ENCODE measurements at places on chromosomes 6 and 20.

DNA sequence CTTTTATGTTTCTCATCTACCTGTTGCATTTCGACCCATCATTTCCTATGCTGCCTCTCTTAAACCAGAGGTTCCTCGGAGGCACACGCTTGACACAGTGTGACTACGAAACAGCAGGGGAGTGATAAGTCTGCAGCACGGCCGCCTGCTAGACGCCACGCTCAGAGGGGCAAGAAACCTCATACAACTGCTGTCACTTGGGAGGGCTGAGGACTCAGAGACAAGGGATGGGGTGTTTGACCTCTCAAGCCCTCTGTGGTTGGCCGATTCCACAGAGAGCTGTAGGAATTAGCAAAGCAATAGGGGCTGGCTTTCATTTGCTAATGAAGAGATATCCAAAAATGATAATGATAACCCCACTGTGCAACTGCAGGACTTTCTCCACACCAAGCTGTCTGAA is 372.5 kb downstream of the ZFAND3 start:
- no peak for DNase-seq

DNA sequence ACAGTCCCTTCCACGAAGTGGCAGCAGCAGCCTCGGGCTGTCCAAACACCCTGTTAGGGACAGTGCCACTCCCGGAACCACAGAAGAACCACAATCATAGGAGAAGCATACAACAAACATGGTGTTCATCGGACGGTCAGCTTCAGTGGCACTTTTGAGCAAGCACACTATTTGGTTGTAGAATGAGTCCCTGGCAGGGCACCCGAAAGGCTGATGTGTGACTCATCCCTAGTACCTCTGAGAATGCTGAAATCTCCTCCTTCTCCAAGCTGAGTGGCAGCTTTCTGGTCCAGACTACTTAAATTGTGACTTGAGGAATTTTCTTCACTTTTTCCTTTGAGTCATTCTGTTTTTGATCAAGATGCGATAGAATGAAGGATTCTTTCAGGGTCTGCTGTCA is 282.5 kb downstream of the ESR1 start:
- no peak for DNase-seq

DNA sequence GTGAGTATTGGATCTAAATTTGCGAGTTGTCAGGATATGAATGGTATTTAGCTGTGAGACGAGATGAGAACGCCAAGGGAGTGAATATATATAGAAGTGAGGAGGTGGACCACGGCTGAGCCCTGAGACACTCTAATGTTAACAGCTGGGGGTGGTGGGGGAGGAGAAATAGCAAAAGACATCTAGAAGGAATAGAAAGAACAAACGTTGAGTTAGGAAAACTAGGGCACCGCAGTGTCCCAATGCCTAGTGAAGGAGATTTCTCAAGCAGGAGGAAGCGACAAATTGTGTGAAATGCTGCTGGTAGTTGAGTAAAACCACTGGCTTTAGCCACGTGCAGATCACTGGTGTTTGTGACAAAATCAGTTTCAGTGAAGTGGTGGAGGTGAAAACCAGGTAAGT is 56.9 kb downstream of the CD164 start:
- DNase-seq = no peak

GRCh38 chr20:18754030-18754652 is 59.4 kb upstream of the SCP2D1 start:
- DNase-seq = no peak

DNA sequence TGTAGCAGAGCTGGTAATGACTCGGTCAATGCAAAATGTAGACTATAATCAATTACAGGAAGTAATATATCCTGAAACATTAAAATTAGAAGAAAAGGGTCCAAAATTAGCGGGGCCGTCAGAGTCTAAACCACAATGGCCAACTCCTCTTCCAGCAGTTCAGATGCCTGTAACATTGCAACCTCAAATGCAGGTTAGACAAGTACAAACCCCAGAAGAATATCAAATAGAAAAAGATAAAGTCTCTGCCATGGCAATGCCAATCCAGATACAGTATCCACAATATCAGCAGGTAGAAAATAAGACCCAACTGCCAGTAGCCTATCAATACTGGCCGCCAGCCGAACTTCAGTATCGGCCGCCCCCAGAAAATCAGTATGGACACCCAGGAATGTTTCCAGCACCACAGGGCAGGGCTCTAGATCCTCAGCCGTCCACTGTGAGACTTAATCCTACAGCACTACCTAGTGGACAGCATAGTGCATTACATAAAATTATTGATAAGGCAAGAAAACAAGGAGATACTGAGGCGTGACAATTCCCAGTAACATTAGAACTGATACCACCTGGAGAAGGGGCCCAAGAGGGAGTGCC is 158.4 kb downstream of the GPX5 start:
- DNase-seq = no peak

GRCh38 chr6:10720265-10720959 is 2.5 kb upstream of the TMEM14C start:
- peak; percentile 16 for DNase-seq

GRCh38 chr6:22401206-22401605 is 104.4 kb upstream of the PRL start:
- DNase-seq = no peak

DNA sequence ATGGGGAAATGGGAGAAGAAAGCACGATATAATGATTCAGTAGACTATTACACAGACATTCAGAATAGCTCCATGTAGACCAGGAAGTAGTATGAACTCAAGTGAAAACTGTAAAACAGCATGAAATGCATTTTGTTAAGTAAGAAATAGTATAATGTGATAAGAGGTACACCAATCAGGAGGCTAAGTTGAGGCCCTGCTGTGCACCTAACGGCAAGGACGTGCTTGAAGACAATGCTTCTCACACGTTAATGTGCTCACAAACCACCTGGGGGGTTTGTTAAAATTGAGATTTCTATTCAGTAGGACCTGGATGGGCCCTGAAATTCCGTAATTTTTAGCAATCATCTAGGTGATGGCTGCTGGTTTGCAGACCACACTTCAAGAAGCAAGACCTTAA is 178.9 kb upstream of the SULF2 start:
- DNase-seq = no peak

DNA sequence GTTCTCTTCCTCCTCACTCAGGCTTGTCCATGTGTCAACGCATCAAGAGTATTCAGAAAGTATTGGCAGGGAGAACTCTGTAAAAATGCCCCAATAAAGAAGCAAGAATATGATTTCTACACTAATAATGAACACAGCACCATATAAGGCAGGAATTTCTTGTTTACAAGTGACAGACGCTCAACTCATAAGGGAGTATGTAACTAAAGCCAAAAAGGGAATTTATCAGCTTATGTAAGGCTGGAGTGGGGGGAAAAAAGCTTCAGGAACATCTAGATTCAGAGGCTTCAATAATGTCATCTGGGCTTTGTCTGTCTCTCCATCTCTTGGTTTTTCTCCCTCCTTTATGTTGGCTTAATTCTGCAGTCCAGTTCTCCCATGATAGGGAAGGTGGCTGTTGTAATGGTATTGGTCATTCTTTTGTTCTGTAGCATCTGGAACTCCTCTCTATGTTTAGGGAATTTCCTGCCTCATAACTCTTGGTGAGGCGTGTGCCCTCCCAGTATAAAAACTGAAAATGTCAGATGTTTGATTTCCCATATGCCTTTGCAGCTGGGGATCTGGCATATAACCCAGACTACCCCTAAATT is 125.1 kb upstream of the COL21A1 start:
- no peak for DNase-seq
